ENCODE measurements at places on chromosomes 4 and X.

DNA sequence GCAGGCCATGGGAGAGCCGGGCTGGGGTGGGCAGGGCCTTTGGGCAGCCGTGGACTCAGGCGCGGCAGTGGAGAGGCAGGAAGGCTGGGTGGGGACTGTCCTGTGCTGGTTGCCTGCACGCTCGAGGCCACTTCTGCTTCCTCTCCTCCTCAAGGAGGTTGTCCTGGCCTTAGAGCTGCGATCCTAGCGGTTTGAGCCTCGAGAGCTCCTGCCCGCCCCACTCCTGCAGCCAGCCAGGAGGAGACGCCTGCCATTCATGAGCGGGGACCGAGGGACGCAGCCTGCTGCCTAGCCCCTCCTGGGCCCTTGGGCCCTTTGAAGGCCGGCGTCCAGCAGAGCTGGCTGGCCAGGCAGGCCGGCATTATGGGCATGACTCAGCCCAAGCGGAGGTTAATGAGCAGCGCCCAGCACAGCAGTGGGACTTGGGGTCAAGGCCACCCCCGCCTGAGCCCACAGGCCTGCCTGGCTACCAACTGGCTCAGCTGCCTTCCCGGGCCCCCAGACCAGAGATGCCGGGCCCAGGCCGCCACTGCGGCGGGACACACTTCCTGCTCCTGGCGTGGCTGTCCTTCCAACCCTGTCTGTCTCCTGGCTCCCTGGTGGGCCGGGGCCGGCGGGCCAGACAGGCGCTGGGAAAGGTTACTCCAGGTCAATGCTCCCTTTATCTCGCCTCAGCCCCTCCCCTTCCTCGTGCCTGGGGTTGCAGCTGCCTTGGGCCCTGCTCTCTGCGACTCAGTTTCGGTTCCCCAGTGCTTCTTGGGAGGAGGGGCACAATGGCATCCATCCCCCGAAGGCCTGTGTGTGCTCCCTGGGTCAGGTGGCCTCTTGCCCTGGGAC is 1.8 kb downstream of the ABCD1 start:
- peak; percentile 65 for DNase-seq

DNA sequence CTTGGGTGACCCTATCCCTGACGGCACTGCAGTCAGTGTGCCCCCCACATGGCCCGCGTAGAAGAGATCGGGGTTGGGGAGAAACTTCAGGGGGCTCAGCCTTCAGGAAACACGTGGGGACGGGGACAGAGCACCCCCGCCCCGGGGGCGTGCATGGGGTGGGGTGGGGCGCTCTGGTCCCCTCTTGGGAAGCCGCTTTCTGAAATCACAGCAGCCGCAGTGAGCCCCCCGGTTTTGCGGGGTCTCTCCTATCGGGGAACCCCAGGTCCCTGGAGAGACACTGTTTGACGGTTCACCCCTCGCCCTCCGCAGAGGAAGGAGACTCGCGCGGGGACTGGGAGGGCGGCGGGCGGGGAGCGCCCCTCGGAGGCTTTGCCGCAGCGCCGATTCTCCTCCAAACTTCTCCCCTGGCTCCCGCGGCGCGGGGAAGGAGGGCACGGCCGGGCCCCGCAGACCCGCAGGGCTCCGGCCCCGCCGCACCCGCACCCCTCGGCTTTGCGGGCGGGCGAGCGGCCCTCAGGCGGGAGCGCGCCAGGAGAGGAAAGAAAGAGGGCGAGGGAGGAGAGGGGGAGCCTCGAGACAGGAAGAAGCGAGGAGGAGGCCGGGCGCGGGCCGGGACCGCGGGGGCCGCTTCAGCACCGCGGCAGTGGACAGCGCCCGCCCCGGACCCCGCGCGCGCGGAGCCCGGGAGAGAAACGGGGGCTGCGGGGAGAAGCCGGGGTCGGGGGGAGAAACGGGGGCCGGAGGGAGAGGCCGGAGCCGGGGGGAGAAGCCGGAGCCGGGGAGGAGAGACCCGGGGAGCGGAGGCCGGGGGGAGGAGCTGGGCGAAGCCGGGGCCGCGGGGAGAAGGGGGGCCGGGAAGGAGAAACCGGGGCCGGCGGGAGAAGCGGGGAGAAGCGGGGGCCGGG is 612 bp downstream of the CPLX1 start:
- DNase-seq: peak; percentile 40

DNA sequence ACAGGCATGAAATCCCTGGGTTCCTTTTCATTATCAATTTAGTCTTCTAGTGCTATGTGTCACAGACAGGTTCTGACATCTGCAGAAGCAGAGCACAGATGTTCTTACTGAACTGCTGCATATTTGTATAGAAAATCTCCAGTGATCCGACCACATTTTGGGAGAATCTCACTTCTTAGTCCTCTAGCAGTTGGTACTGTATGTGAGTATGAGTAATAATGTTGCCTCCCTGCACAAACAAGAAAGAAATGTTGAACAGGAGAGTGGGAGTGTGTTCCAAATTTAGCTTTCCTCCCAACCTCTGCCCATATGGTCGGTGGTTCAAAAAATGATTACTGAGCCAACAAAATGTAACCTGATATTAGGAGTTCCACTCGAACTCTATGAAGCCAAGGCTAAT is 165.3 kb upstream of the GPC4 start:
- DNase-seq: no peak

GRCh38 chr4:189032606-189033338 is 893.5 kb downstream of the TRIML1 start:
- no peak for DNase-seq

- no peak for DNase-seq
Observed at GRCh38 chrX:118675326-118675965, 52.0 kb upstream of the IL13RA1 start.

DNA sequence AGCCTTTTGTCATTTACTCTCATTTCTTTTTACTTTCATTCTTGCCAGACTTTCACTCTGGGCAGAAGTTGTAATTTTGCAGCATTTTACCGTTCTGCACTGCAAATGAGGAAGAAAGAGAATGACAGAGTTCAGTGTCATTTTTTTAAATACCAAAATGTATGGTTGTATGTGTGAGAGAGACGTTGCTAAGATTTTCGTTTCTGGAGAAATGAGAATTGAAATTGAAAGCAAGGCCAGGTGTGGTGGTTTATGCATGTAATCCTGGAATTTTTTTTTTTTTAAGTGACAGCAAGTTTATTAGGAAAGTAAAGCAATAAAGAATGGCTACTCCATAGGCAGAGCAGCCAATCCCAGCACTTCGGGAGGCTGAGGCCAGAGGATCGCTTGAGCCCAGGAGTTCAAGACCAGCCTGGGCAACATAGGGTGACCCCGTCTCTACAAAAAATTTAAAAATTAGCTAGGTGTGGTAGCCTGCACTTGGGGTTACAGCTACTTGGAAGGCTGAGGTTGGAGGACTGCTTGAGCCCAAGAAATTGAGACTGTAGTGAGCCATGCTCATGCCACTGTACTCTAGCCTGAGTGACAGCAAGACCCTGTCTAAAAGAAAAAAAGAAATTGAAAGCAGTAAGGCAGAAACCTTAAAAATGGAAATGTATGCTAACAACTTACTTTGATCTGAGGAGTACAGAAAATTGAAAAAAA is 12.9 kb downstream of the DCK start:
- DNase-seq: no peak

DNA sequence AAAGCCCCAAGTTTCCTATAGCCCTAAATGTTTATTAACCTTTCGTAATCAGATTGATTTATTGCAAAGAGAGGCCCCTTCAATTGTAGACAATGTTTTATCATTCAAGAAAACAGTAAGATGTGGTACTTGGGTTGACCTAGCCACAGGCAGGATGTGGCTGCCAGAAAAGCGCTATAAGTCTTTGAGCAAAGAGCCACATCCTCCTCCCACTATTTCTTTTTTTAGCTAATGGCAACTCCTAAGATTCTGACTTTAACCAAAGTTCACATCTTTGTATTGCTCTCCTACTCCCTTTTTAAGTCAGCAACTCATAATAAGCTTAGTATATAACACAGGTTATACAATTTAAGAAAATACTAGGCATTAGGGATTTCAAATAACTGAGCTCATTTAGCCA is 70.7 kb upstream of the PPP3CA start:
- DNase-seq: no peak

All from left lobe of liver (tissue), 2 donors.